ENCODE measurements at places on chromosomes 12 and 14.

DNA sequence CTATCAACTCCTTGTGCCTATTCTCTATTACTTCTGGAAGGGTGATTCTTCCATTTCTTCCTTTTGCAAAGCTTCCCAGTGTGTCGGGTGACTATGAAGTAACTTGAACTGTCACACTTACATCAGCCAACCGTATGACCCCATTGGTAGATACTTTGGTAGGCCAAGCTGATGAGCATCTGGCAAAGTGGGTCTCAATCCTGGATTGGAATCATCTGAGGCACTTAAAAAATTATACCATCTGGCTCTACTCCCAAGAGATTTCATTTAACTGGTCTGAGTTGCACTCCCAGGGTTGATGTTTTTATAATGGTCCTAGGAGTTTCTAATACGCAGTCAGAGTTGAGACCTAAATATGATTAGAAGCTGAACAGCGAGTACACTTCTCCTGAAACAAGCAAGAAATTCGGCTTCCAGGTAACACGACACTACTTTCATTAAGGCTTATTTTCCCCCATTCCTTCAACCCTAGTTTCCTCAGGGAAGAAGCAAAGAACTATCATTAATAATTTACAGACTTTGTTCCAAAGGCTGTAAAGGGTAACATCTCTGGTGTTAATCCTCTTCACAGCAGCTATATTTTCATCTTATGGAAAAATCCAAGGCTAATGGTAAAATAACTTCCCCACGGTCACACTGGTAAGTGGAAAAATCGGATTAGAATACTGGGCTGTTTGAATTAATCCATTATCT is 76.8 kb downstream of the PDE6H start:
- DNase-seq = no peak

DNA sequence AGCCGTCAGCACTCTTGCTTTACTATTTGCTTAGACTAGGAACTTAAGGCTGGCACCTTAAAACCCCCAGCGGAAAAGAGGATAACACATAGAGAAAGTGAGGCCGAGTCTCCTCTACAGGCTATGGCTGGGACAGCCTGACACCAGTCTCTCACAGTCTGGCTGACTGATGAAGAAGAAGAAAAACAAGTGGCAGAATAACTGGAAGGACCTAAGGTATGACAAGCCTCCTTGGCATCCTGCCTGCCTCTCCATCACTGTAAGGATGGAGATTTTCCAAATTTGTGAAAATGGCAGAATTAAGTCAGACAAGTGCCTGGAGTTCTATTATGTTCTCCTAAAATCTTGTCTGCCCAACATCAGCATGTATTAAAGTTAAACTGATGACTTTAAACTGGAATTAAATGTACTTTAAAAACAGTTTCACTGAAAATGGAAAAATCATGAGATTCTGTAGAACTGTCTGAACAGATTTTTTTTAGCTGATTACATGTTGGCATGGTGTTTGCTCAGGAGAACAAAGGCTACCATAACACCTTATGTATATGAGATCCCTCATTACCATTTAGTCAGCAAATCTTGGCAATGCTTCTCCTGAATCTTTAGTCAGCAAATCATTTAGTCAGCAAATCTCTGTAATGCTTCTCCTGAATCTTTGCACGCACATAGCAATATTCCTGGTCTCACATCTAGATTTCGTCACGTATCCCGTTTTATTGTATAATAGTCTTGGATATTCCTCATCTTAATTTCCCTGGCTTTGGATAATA is 140.3 kb upstream of the AEBP2 start:
- DNase-seq = no peak

- no peak for DNase-seq
These were observed 149.1 kb downstream of the AACS start for GRCh38 chr12:125214289-125214688.

DNA sequence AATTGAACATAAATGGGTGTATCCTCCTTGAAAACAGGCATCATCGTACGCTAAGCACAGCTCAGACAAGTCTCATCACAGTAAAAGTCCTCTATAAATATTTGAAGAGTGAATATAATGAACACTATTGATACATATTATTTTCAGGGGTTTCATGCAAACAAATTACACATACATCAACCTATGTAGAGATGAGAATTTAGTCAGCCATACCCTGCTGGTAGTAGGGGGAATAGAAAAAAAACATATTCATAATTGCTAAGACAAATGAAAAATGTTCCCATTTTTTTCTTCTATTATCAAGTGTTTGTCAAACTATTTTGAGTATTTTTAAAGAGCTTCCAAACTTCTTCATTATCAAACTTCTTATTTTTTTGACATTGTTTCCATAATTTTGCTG is 205.6 kb upstream of the SOX5 start:
- no peak for DNase-seq

- DNase-seq = no peak
These were observed 42.3 kb downstream of the CHGA start for GRCh38 chr14:92965281-92965680.

DNA sequence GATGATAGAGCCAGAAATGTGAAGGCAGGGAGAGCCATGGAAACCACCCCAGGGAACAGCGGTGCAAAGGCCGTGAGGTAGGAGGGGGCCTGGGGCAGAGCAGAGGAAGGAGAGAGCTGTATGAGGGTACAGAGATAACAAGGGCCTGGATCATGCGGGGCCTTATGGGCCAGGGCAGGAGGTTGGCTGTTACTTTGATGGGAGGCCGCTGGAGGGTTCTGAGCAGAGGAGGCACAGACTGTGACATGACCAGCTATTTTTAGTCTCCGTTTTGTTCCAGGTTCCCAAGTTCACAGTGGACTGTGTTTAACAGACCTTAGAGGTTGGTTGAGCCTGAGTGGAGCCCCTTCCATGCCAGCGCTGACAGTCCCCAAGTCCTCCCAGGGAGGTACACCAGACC is 118.6 kb downstream of the GCH1 start:
- DNase-seq = no peak

- no peak for DNase-seq
These were observed 15.3 kb upstream of the TSPAN11 start for GRCh38 chr12:30911207-30911606.

- no peak for DNase-seq
These were observed 40.2 kb downstream of the ETV6 start for GRCh38 chr12:11689591-11690186.

GRCh38 chr14:105139212-105139825 is 29.3 kb downstream of the JAG2 start:
- no peak for DNase-seq

GRCh38 chr14:44369401-44370123 is 137.5 kb downstream of the FSCB start:
- DNase-seq = no peak
